ENCODE measurements at places on chromosomes 7 and 10.

DNA sequence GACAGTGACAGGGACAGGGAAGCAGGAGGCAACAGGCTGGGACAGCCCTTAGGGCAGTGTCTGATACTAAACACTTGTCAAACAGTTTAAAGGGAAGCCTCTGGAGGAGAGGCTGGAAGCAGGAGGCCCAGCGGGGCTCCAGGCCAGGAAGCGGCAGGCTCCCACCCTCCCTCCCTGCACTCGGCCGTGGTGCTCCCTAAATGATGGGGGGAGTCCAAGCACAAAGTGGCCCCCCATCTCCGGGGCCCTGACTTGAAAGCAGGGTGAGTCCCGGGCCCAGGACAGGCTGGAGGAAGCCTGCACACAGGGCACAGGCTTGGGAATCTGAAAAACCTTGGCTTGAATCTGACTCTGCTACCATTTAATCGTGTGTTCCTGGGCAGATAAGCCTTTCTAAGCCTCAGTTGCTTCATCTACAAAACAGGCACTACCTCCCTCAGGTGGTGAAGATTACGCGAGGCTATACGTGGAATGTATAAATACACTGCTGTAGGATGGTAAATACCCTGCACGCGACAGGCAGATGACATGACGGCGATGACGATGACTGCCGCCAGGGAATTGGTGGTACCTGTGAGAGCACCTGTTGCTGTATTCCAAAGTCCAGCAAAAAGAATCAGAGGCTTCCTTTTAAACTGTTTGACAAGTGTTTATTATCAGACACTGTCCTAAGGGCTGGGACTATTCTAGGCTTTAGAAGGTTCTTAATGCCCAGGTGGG is 34.1 kb downstream of the GBX1 start:
- DNase-seq = no peak

DNA sequence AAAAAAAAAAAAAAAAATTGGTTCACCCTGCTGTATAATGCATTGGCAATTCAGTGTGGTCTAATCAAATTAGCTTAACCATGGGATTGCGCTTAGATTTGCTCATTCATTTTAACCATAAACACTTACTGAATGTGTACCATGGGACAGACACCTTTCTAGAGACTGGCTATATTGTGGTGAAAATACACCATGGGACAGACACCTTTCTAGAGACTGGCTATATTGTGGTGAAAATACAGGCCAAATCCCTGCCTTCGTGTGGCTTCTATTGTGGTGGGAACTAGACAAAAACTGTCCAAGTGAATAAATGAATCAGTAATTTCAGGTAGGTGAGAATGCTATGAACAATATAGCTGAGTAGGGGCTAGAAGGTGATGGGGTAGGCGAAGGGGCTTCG is 10.2 kb upstream of the REPIN1 start:
- no peak for DNase-seq

GRCh38 chr10:77670817-77671443 is 33.3 kb upstream of the KCNMA1 start:
- no peak for DNase-seq

DNA sequence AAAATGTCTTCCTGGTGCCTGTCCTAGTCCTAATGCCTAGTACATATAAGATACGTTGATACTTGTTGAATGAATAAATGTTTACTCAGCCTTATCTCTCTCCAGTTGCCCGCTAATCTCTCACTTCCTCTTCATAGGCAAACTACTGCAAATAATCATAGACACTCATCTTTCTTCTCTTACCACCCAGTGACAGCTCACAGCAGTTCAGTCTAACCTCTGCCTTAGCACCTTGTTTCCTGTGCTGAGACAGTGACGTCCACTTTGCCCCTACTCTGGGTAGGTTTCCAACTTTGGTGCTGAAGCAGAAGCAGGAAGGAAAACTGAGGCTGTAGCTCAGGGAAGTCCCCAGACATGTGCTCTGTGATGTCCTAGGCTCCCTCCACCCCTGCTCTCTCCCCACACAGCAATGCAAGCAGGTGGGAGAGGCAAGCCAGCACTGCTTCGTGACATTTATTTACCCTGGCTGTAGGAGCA is 45.5 kb upstream of the RHOBTB1 start:
- DNase-seq = peak; percentile 29

- DNase-seq = no peak
Observed at GRCh38 chr10:3166496-3167290, 5.9 kb downstream of the PITRM1 start.

GRCh38 chr10:129029051-129029450 is 438.0 kb upstream of the MGMT start:
- no peak for DNase-seq

DNA sequence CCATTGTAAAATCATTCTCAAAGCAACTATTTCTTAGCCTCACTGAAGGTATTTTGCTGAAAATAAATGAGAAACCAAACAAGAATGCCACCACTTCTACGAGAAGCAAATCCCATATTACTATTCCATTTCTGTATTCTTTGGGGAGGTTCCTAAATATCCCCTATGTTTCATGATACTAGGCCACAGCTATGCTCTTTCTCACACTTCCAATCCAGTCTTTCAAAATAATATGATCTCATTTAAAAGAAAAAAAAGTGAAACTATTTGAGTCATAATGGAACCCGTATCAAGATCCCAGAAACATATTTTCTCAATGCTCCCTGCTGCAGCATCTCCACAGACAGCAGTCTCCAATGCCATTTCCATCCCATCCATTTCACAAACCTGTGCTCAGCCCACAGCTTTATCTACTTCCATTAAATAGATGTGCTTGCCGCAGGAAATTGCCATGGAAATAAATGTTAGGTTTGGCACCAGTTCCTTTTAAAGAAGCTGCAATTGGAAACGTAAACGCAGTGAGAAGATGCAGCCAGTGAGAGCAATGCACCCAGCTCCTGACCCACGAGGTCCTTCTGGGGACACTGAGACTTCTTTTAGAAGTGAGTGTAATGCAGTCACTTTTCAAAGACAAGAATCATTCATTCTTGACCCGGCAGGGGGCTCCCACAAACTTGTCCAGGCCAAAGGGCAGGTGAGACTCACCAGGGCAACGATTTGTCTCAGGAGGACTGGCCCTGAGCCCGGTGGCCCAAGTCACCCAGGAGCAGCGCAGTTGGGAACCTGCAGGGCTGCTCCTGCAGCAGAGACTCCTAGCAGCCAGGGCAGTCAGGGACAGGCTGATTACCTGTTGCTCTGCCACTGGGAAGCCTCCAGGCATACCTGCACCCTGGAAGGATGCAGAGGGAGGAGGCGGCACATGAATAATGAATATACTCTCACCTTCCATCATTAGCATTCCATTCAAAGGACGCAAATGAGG is 99.6 kb downstream of the C10orf90 start:
- DNase-seq = no peak

- DNase-seq = peak; percentile 21
Observed at GRCh38 chr10:22931948-22932347, 4.1 kb downstream of the ARMC3 start.

DNA sequence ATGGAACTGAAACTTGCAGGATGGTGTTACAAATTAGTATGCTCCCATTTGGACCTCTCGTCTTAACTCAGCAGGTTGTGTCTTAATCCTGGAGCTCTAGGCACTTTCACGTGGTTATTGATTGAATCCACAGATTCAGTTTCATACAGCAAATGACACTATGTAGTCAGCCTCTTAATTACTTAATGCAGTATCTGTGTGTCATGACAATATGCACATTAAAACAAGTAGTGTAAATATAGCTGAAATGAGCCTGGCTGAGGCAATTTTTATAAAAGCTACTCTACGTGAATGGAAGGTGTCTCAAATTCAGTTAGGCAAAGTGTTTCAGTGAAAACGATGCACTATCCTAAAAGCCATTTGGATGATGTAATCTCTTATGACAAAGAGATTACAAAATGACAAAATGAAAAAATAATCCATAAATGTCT is 86.8 kb downstream of the CD36 start:
- DNase-seq = no peak

DNA sequence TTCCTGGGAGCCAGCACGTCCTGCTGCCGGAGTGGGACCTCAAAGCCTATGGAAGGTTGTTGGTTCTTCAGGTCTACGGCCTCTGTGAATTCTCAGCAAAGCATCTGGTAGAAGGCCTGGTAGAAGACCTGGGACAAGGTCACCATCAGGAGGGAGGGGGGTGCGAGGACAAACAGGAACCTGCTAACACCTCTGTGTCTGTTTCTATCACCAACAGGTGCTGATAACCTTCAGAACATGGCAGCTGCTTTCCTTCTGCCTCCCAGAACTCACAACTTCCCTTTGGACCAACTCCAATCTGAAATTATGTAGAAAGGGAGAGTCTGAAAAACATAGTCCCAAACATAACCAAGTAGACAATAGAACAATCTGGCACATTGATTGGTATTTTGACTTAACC is 8.3 kb upstream of the MET start:
- no peak for DNase-seq

GRCh38 chr10:91587710-91588638 is 44.9 kb downstream of the PPP1R3C start:
- peak; percentile 80 for DNase-seq
